D341Med (cell line): ENCODE measurements at places on chromosomes 12 and 14.
A peak's percentile ranks its signal among the peaks of the same experiment; 100 is the strongest.

DNA sequence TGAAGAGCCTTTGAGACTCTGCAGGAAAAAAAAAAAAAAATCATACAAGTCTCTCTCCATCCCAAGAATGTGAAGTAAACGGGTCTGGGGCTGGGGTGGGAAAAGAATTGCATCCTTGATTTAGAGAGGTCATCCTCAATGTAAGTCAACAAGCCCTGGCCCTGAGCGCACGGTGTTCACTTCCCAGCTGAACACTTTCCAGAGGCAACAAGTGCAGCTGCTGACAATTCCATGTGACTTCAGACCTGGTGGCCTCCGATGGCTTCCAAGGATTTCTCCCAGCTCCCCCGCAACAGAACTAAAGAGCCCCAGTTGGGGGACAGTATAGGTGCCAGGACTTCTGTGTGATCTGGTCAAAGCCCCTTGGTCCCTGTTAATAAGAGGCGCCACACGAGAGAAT lies 2.4 kb downstream of the RILPL1 start:
- no peak for DNase-seq

GRCh38 chr12:13094367-13094766 lies 9.1 kb downstream of the GSG1 start:
- no peak for DNase-seq

DNA sequence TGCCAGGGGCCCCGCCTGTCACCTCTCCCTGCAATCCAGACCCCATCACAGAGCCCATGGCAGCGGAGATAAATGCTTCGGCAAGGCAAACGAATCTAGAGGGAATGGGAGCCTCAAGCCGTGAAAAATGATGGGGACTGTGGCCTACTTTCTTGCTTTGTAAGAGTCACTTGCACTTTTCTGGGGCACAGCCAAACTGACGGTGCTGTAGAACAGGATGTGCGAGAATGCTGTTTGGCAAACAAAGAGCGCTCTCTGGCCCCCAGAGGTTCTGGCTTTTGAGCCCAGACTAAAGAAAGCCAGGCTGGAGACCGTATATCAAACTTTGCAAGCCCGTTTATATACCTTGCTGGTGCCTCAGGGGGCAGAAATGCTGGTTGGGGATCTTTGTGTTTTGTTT lies 108.7 kb downstream of the CACNA1C start:
- no peak for DNase-seq

DNA sequence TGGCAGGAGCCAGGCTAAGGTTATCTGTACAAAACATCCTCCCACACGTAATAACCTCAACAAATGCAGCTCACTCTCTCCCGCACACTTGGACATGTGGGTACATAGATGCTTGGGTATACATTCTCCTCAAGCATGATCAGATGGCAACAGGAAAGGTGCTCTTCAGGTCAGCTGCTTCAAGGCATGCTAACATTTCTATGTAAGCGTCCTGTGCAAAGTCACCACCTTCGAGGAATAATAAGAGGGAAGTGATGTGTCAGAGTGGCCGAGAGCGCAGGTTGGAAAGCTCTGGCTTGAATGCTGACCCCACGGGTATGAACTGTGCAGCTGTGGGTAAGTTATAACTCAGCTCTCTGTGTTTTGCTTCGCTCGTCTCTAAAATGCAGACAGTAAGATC lies 24.2 kb upstream of the SLC6A12 start:
- peak; percentile 3 for DNase-seq

- DNase-seq = no peak
Observed at GRCh38 chr14:69529563-69529962, 45.0 kb downstream of the PLEKHD1 start.

- no peak for DNase-seq
Observed at GRCh38 chr12:109881752-109882151, 1.4 kb upstream of the GLTP start.

- DNase-seq = no peak
Observed at GRCh38 chr12:102521662-102522277, 41.4 kb upstream of the IGF1 start.

DNA sequence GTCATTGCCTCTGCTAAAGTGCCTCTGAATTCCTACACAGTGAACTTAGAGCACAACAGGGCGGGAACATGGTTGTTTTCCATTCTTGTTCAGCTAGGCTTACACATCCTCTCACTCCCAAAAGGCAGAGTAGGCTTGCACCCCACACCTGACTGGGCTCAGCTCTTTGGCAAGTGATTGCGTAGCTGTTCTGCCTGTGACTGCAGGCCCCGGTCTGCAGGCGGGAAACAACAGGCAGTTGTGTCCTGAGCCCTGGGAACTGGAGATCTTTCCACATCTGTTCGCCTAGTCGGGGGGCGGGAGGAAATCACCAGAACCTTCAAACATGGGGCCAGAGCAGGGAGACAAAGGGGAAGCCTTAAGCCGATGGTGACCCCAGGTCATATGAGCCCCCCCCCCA lies 274.7 kb downstream of the ZFP36L1 start:
- no peak for DNase-seq

DNA sequence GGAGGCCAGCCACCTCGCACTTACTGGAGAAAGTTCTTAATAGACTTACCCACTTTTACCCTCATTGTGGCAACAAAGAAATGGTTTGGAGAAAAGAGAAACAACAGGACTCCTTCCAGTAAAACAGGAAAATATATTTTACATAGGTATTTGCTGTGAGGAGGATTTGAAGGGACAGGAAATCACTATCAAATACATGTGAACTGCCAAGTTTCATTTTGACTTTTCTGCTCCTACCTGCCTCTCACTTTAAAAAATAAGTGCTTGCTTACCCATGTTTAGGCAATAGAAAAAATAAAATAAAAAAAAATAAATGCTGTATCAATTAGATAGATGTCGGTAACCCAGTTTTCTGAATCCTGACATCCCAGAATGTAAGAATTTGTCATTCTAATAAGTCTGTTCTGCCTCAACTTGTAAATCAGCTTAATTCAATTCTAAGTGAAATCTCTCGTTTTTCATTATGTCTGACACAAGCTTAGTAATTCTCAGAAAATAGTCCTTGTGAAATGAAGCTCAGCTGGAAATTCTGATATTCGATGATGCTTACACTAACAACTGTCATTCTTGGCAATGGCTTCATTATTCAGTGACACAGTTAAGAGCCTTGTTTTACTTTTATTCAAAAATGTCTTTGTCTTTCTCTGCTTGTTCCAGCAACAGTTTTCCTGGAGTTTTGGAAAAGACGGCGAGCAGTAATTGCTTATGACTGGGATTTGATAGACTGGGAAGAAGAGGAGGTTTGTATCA lies 131.3 kb downstream of the SLC5A8 start:
- no peak for DNase-seq

DNA sequence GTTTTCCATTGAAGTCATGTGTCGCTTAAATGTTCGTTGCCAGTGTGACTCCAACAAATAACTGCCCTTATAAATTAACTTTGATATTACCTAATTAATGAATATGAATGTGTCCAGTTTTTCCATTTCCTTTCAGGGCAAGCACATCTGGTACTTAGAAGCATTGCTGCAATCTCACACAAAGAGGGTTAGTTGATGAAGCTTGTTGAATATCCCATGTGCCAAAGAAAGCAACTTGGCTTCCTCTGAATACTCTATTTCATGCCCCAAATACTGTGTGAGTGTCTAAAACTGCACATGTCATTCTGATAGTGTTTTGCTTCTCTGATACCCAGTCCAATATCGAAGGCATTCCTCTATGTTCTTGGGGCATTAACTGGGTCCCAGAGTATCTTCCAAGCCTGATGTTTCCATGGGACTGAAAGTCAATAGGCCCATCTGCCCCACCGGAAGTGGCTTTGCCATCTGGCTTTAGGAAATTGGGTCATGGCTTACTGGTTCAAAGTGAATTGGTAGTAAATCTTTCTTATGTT lies 75.8 kb upstream of the CNTN1 start:
- no peak for DNase-seq
